Forelimb muscle (tissue), 1 donor: ENCODE measurements at places on chromosomes 3 and 15. TPM values are rescaled to one million over a fixed set of nuclear protein-coding genes. Genes with fewer than 3 reads are reported as not detected.
A peak's percentile ranks its signal among the peaks of the same experiment; 100 is the strongest.

- DNase-seq, result no peak
Measured at GRCh38 chr3:73546961-73547360, 77.8 kb downstream of the PDZRN3 start.

- DNase-seq, result no peak
Measured at GRCh38 chr3:113086560-113087461, 96.0 kb downstream of the GTPBP8 start.

- no peak for DNase-seq
Measured at GRCh38 chr15:25682340-25682739, 180.8 kb downstream of the ATP10A start.

GRCh38 chr15:91981821-91982800 is 128.6 kb downstream of the SLCO3A1 start:
- no peak for DNase-seq

DNA sequence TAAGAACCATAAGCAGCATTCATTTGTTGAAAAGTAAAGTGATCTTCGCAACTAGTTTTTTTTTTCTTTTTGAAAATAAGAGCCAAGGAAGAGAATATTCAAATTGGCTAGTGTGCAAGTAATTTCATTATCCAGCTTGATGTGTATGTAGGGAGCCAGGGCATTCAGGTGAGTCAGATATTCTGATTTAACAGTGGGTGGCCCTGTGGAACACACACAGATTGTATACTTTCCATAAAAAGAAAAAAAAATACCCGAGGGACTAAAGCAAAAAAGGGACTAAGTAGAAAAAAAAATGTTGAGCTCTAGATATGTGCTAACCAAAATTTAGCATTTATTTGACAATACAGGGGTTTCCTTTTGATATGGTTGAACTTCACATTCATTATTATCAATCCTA is 96.9 kb upstream of the ROPN1 start:
- no peak for DNase-seq

The TRIM71 gene
- polyA plus RNA-seq, result 0.15 TPM

- DNase-seq, result no peak
Measured at GRCh38 chr3:190514413-190515153, 698 bp downstream of the IL1RAP start.

The DPPA2 gene
- not detected for polyA plus RNA-seq

The ZNF501 gene
- polyA plus RNA-seq, result 5.1 TPM

- no peak for DNase-seq
Measured at GRCh38 chr3:183823963-183824362, 1.4 kb downstream of the MAP6D1 start.

- no peak for DNase-seq
Measured at GRCh38 chr15:50295966-50296365, 30.4 kb upstream of the HDC start.

The PRSS50 gene
- polyA plus RNA-seq, result 0.19 TPM

GRCh38 chr15:56653107-56653506 is 80.2 kb downstream of the ZNF280D start:
- DNase-seq, result peak; percentile 35

DNA sequence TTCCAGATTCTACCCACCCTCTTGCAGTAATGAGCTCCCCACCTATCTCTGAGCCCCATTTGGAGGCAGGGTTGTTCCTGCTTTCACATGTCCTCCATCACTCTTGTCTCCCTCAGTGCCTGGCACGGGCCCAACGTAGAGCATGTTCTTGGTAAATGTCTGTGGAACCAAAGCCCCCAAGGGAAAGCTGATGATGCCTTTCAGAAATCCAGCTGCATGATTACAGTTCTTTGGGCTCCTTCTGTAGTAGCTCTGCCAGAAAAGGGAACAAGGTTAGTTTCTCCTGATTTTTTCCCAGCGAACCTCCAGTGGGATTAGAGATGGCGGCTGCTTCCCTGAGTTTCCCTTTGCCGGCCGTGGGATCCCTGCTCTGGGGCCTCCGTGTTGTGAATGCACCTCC is 39.3 kb downstream of the CGNL1 start:
- DNase-seq, result no peak

DNA sequence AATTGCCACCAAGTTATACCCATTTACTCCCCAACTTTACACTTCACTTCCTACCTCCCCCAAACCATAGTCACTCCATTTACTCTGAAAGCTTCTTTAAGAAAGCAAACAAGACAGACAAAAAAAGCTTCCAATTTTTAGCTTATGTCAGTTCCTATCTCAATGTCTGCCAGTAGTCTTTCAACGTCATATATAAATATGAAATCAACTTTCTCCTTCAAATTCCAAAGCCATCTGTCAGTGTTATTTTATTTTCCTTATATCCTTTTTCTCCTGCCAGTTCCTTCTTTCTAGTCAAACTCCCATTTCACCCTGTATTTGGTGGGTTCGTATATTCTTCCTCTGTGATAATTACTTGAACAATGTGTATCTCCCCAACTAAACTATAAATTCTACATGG is 85.8 kb upstream of the CMC1 start:
- no peak for DNase-seq

DNA sequence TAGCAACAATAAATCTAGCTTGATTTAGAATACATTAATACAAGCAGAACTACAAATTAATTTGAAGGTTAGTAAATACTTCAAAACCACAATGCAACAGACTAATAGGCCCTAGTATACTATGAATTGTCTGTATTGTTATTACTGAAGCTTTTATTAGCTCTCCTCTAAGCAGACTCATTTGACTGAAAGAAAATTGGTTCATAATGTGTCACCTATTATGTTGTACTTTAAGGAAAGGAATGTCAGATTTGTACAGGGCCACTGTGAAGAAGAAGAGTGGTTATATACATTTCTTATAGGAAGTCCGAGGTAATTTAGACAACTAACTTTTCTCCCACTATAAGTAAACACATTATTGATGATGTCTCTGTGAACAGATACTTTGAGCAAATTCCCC is 954.5 kb downstream of the ZPLD1 start:
- DNase-seq, result no peak

The GMNC gene
- not detected for polyA plus RNA-seq

- no peak for DNase-seq
Measured at GRCh38 chr3:197782230-197782629, 8.8 kb upstream of the LRCH3 start.

The AP2M1 gene
- polyA plus RNA-seq, result 177 TPM

DNA sequence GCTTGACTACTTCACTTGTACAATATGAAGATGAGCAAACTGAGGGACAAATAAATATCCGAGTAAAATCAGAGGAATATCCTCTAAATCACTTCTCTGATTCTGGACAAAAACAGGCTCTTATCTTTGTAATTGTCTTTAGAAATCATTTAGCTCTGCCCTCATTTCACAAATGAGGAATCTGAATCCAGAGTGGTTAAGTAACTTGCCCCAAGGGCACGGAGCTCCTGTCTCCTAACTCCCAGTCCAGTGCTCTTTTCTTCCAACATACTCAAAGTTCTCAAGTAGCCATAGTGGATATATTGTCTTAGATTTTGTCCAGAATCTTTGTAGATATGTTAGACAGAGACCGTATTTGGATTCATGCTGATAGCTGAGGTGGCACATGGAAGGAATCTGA is 156.0 kb downstream of the TP63 start:
- no peak for DNase-seq
